ENCODE measurements at places on chromosomes 13 and 19. TPM values are rescaled to one million over a fixed set of nuclear protein-coding genes. Genes with fewer than 3 reads are reported as not detected.

The ZSCAN18 gene
- total RNA-seq = 11.7 TPM

The CNFN gene
- not detected for total RNA-seq

The FUT1 gene
- 0.13 TPM for total RNA-seq

The APC2 gene
- 0.45 TPM for total RNA-seq

The ALG11 gene
- total RNA-seq = 27.5 TPM

The TSC22D1 gene
- 3.9 TPM for total RNA-seq

Data from activated T-cell treated with anti-CD3 and anti-CD28 coated beads, Interleukin-2, amount 50 U/mL, for 4 hours (primary cell).